ENCODE measurements at places on chromosomes 5 and 9.

DNA sequence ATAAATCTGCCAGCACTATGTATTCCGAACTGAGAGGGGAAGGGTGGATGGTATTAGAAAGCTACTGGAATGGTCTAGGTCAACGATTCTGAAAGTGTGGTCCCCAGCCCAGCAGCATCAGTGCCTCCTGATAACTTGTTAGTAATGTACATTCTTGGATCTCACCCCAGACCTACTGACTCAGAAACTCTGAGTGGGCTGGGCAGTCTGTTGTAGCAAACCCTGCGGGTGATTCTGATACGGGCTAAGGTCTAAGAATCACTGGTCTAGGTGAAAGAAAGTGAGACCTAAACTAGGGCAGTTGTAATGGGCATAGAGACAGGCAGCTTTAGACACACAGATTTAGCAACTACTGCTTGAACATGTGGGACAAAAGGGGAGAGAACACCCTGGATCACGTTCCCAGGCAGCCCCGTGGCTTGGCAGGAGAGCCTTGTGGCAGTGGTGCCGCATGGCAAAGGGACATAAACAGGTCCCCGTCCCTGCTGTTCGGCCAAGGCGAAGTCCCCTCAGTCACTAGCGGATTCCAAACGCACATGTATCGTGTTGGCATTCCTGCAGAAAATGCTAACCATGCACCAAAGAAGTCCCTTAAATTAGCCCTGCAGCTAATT lies 216.3 kb downstream of the TTLL11 start:
- no peak for DNase-seq

GRCh38 chr5:157303667-157304327 lies 37.9 kb downstream of the CYFIP2 start:
- DNase-seq: no peak

- no peak for DNase-seq
Observed at GRCh38 chr5:24765219-24765618, 120.4 kb upstream of the CDH10 start.

- no peak for DNase-seq
Observed at GRCh38 chr5:72441862-72442540, 65.2 kb downstream of the ZNF366 start.

DNA sequence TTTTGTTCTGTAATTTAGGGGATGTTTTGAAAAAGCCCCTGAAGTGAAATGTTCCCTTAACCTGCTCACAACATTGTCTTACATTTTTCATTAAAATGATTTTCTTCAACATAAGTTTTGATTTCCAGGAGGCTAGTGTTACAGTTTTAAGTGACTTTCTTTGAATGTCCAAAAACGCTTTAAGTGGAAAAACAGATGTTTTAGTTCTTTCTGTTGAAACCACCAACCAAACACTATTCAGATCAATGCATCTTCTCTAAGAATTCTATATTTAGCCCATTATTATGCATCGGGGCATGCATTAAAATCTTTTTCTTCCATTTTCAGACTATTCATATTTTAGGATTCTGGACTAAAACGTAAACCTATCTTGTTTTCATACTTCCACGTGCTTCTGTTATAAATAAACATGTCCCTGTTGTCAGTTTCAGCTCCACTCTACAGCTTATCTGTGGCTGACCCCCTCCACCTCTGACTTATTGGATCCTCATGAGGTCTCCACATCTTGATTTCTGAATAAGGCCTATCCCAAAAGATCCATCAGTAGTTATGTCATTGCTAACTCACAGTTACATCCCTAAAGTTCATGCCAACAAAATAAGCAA lies 882.3 kb upstream of the SEMA6A start:
- DNase-seq: no peak
